Pancreas (tissue), 10 donors: ENCODE measurements at places on chromosomes 11 and 22.

GRCh38 chr11:62150887-62151736, 27.3 kb downstream of the INCENP start:
- DNase-seq: no peak

DNA sequence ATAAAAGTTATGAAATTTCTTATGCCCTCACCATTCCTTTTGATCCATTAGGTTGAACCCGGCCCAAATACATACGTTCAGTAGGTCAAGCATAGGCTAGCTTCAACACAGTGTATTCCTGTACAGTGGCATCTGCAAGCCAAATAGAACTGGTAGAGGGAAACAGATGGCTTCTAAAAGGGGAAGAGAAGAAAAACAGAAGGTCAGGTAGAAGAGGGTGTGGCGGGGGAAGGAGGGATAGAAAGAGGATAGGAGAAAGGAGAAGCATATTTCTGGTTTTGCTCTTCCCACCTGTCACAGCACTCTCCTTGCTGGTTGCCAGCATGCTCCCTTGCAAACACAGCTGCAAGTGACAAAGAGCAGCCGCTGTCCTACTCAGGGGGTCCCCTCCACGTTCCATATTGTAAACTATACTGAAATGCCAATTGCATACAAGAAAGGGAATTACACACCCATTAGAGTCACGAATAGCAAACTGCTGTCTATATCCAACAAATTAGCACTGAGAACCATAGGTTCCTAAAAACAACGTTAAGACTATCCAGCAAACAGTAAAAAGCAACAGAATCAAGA, 71.8 kb downstream of the PHF21A start:
- no peak for DNase-seq

GRCh38 chr11:17531636-17532113, 12.5 kb downstream of the USH1C start:
- DNase-seq: no peak

DNA sequence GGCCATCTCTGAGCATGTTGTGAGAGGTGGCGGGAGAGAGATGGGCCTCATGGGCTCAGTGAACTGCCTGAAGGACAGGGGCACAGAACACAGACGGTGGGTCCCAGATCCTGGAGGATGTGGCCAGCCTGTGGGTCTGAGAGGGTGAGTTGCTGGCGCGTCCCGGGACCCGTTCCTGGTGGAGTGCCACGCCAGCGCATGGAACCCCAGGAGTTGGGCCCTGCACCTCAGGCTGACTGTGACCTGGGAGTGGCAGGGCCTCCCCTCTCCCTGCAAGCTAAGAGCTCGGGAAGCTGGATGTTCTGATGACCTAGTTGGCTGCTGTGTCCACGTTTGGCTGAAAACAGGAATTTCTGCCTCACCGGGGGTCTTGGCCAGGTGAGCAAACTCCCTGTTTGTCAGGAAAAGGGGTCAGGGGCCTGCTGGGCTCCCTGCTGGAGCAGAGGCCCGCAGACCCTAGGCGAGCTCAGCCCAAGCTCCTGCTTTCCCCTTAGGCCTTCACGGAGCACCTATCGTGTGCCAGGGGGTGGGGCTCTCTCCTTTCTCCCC, 15.0 kb downstream of the LRRC32 start:
- no peak for DNase-seq

DNA sequence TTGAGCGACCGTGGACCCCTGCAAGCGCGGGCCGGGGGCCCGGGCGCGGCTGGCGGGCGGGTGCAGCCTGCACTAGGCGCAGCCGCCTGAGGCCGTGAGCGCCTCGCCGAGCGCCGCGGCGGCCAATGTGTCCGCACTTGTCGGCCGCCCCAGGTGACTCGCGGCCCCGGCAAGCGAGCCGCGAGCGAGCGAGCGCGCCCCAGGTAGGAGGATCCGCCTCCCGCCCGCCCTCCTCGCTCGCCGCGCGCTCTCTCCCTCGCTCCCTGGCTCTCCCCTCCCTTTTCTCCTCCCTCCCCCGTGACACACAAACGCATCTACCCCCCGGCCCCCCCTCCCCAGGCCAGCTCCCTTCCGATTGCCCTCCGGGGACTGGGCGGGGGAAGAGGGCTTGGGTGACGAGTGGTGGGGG, at the start of gene WNT7B:
Gene WNT7B, minus strand, starts transcription at position 160 of the 409 bp plus-strand sequence. CDS start 408 bp downstream, outside the sequence.
- peak; percentile 72 for DNase-seq

GRCh38 chr11:77611921-77612320, 22.2 kb downstream of the AQP11 start:
- no peak for DNase-seq

DNA sequence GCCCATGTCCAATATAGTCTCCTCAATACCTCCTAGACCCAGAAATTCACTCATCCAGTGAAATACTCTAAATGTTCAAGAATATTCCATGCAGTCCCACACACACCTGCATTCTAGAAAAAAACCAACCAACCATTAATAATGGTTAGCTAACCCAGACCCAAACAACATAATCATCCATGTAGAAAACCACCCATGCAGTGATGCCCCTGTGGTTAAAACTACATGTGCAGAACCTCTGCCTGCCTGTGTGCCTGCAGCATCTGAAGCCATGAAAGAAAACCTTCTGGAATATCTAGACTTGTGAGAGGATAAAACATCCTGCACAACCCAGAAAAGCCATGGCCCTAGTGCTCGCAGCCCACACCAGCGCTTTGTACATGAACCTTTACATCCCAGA, 47.8 kb downstream of the SLC22A12 start:
- DNase-seq: no peak

GRCh38 chr11:86247608-86248007, 3.1 kb downstream of the EED start:
- no peak for DNase-seq

DNA sequence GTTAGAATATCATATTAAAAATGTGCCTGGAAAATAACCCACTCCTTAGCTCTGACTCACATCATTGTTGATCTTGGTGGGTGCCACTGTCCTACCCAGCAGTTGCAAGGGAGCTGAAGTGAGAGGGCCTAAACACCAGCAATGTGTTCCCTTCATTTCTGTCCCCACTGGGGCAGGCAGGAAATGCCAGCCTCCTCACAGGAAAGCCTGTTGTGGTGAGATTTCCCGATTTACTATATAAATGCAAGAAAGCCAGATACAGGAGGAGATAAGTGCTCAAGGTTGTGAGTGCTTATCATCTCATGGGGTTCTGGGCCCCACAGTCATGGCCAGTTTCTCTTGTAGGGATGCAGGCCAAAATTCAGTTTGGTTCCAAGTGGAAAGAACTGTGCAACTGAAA, 15.8 kb upstream of the FLI1 start:
- no peak for DNase-seq

DNA sequence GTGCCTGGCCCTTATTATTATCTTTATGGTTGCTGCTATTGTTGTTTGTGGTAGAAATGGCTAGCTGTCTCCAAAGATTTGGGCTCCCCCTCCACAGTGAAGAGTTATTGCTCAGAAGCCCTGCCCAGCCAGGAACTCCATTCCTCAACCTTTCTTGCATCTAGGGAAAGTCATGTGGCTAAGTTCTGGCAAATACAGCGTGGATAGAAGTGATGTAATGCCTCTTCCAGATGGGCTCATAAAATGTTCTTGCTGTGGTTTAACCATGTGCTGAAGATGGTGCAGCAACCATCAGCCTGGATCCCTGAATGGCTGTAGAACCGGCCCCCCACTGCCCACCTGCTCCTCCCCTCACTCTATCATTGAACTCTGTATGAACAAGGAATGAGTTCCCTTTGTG, 203.5 kb upstream of the E2F8 start:
- no peak for DNase-seq
